ENCODE measurements at places on chromosomes 11 and 22.

DNA sequence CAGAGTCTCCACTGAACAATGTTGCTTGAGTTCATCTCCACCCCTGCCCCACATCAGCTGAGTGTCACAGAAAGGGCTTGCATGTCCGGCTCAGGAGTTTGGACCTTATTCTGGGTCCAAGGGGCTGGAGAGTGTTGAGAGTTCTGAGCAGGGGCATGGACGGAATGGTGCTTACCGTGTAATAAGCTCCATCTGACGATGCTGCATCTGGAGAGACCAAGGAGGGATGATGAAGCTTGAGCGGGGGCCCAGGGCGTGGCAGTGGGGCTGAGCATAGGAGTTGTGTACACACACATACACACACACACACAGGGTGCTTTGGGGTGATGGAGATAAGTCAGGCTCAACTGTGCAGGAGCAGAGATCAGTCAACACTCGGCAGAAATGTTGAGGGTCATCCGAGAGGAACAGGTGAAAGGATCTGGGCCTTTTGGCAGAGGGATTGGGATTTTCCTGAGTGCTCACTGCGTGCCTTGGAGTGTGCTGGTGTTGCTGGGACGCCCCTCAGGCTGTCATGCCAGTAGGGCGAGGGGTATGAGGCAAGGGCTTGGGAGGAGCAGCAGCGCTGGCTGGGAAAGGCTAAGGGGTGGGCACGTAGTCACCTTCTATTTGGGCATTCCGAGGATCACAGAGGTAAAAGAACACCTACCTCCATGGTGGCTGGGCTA lies 2.3 kb downstream of the USP35 start:
- H3K36me3 ChIP-seq, result peaks cover 3% of the 10 kb centered on the region
- peak overlapping the region; percentile 91 for H3K27ac ChIP-seq
- no peak for DNase-seq
- H3K4me1 ChIP-seq, result peaks cover 8% of the 10 kb centered on the region
- no peak overlapping the region for H3K4me3 ChIP-seq

GRCh38 chr11:65307298-65308229 lies 7.1 kb upstream of the CDC42EP2 start:
- no peaks in the 10 kb centered on the region for H3K4me1 ChIP-seq
- DNase-seq, result no peak
- H3K36me3 ChIP-seq, result no peaks in the 10 kb centered on the region
- H3K27ac ChIP-seq, result no peak overlapping the region
- no peak overlapping the region for H3K4me3 ChIP-seq

- no peaks in the 10 kb centered on the region for H3K36me3 ChIP-seq
- no peaks in the 10 kb centered on the region for H3K27me3 ChIP-seq
- peaks cover 18% of the 10 kb centered on the region for H3K4me1 ChIP-seq
- no peak for DNase-seq
- H3K4me3 ChIP-seq, result no peak overlapping the region
Observed at GRCh38 chr11:58059007-58059350, 28.2 kb downstream of the OR6Q1 start.

DNA sequence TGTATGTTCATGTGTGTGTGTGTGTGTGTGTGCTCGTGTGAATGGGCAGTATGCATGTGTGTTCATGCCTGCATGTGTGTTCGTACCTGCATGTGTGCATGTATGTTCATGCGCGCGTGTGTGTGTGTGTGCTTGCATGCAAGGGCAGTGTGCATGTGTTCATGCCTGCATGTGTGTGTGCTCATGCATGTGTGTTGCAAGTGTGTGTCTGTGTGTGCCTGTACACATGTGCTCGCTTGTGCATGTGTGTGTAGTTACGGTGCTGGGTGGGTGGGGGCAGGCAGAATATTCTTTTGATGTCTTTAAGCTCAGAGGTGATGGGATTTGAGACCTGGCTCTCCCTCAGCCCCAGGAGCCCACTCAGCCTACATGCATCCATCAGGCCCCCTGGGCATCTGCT lies 822.1 kb downstream of the BRD1 start:
- H3K4me3 ChIP-seq, result no peak overlapping the region
- no peaks in the 10 kb centered on the region for H3K36me3 ChIP-seq
- H3K4me1 ChIP-seq, result peaks cover 12% of the 10 kb centered on the region
- H3K27me3 ChIP-seq, result no peaks in the 10 kb centered on the region

- H3K36me3 ChIP-seq, result no peaks in the 10 kb centered on the region
- H3K27ac ChIP-seq, result no peak overlapping the region
- H3K27me3 ChIP-seq, result no peaks in the 10 kb centered on the region
- H3K4me3 ChIP-seq, result no peak overlapping the region
Observed at GRCh38 chr11:92384358-92384757, 159.7 kb downstream of the FAT3 start.

DNA sequence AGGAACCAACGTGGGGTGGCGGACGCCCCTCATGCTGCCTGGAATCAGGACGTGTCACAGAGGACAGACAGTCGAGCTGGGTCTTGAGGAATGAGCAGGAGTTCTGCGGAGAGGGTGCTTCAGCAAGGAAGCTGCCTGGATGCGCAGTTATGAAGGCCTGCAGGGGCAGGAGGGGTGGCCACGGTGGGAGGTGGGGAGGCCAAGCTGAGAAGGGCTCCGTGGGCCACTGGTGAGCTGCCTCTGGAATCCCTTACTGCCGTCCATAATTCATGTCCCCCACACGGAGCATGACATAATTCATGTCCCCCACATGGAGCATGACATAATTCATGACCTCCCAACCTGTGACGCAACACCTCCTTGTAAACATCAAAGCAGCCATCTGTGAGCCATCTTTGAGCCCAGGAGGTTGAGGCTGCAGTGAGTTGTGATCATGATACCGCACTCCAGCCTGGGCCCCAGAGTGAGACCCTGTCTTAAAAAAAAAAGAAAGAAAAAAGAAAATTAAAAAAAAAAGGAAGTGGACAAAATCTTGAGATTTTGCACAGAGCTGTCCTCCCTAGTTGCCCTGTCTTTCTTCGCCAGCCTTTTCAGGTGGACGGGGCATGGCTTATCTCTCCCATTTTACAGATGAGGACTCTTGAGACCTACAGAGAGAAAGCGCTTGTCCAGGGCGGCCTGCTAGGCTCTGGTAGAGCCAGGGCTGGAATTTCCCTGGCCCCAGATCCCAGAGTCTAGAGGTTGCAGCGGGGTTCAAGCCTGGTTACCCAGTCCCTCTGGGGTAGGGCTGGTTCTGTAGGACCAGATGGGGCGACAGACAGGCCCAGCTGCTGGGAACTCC lies 24.3 kb upstream of the PICK1 start:
- no peak overlapping the region for H3K4me3 ChIP-seq
- no peak overlapping the region for H3K27ac ChIP-seq
- peaks cover 17% of the 10 kb centered on the region for H3K4me1 ChIP-seq
- H3K27me3 ChIP-seq, result no peaks in the 10 kb centered on the region

DNA sequence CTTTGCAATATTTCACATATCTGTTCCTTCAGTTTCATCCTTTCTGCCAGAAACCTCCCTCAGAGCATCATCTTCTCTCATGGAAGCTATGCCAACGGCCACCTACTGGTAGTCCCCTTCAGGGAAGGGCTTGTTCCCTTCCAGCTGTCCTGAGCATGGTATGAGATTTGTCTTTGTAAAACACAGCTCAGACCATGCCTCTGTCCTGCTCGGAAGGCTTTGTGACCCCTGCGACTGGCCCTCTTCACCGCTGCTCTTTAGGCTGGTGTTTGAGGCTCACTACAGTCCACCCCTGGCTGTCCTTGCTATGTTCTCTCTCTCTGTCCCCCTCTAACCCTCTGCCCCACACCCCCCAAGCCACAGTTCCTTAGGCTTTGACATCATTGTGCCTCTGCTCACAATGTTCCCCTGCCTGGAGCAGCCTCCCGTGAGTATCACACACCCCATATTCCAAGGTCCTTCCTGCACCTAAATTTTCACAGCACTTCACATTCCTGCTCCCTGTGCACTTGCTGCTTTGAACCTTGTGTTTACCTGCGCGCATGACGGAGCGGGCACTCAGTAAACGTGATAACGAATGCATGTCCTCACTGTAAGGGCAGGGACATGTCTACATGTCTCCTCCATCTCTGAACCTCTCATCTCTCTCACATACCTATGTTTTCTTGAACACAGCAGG lies 24.0 kb upstream of the ACER3 start:
- DNase-seq, result no peak
- no peak overlapping the region for H3K4me3 ChIP-seq
- H3K36me3 ChIP-seq, result no peaks in the 10 kb centered on the region
- H3K27me3 ChIP-seq, result no peaks in the 10 kb centered on the region

DNA sequence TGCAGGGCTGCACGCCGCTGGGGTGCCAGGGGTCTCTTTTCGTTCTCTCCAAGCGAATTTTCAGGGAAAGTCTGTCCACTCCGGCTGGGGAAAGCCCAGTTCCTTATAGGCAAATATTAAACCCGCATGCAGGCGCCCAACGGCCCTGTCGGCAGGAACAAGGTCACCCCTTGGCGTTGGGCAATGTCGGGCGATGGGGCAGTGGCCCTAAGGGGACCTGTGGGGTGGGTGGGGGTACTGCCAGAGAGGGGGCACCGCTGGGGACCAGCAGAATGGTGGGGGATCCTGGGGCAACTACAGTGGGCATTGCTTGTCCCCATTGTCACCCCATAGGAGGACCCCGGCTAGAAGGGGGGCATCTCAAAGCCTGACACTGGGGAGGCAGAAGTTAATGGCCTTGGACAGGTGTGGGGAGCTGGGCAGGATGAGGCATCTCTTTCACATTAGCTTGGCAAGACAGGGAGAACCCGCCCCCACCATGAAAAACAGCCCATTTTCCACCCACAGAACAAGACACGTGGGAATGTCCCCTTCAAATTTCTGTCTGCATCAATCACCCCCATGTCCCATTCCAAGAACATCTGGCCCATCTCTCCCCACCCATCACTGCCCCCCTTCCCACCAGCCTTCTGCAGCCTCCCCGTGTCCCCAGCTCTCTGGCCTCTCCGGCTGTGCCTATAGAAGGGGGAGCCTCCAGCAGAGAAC lies 5.5 kb upstream of the IGF2 start:
- peaks cover 33% of the 10 kb centered on the region for H3K27me3 ChIP-seq
- no peak overlapping the region for H3K4me3 ChIP-seq
- H3K4me1 ChIP-seq, result peaks cover 7% of the 10 kb centered on the region
- DNase-seq, result no peak

DNA sequence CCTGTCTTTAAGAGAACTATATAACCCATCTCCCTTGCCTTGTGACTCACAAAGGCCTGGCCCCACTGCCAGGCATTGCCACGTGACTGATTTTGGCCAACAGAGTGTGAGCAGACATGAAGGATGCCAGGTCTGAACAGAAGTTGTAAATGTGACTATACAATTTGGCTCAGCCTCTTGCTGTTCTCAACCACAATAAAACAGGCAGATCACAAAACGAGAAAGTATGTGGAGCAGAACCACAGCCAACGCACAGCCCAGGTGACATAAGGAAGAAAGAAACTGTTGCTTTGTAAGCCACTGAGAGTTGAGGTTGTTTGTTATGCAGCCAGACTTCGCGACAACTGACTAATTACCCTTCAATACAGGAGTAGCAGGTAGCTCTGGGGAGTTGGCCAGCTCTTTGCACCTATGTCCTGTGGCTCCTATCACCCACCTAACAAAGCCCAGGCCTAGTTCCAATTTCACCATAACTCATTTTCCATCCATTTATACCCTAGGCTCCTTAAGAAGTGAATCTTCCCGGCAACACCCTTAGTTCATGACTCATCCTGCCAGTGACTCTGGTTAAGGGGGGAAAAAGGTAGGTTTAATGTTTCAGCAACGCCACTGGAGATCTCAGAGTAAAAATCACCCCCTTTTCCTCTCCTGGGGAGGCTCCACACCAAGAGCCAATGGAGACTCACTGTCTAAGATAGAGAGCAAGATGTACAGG lies 53.7 kb downstream of the GALNT18 start:
- H3K27me3 ChIP-seq, result no peaks in the 10 kb centered on the region
- H3K4me1 ChIP-seq, result peaks cover 20% of the 10 kb centered on the region
- no peaks in the 10 kb centered on the region for H3K36me3 ChIP-seq
- DNase-seq, result no peak
- H3K4me3 ChIP-seq, result no peak overlapping the region

DNA sequence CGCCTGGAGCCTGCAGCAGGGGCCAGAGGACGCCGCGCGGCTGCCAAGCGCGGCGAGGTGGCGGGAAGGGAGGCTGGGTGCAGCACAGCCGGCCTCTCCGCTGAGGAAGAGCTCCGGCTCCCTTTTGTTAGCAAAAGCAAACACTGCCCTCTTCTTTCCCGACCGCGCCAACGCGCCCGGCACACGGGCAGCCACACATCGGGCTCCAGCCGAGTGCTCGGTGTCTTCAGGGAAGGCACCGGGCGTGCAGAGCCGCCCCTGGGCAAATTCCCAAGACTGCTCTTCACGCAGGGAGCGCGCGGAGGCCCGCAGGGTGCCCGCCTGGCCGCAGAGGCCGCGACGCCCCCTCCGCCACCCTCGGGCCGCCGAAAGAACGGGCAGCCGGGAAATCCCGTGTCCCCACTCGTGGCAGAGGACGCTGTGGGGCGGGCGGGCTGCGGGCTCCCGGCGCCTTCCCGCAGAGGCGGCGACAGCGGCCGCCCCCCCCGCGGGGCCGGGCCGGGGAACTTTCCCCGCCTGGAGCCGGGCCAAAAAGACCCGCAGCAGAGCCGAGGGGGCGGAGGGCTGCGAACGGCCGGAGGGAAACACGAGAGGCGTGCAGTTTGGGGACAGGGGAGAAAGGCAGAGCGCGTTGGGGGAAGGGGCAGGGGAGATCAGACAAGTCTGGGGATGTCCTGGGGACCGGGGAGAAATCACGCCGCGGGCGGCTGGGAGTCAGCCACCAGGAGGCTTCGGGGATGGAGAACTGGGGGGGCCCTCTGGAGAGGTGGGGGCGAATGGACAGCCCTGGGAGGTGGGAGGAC lies 931 bp downstream of the CADM1 start:
- H3K27me3 ChIP-seq, result no peaks in the 10 kb centered on the region
- H3K36me3 ChIP-seq, result no peaks in the 10 kb centered on the region
- no peak for DNase-seq
- peak overlapping the region; percentile 80 for H3K4me3 ChIP-seq
- H3K27ac ChIP-seq, result no peak overlapping the region
- peaks cover 18% of the 10 kb centered on the region for H3K4me1 ChIP-seq

DNA sequence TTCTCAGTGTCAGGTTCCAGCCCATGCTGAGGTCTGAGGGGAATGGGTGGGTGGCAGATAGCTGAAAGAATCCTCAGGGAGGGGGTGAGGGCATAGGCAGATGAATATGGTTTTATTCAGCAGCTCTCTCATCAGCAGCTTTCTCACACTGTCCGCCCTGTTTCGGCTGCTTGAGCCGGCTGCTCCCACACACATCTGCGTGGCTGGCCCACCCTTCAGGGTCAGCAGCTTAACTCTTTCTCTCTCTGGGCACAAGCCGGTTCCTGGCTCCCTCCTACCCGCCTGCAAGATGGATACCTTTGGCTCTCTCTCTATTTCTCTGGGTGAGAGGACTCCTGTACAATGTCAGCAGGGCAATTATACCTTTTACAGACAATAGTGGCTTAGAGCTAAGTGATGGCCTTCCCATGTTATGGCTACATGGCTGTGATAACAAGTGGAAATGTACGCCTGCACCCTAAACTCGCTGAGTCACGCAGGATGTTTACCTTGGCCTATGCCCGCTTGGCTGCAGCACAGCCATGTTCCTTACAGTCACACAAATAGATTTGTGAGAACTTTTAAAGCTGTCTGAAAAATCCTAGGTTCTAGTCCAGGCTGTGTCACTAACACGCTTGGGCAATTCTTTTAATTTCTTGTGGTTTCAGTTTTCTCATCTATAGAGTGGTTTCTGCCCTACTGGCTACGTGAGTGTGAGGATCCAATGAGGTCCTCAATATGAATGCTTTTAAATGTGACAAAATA lies 4.1 kb downstream of the MMP20 start:
- H3K4me3 ChIP-seq, result no peak overlapping the region
- H3K36me3 ChIP-seq, result no peaks in the 10 kb centered on the region
- peaks cover 2% of the 10 kb centered on the region for H3K4me1 ChIP-seq
- no peak for DNase-seq
- H3K27me3 ChIP-seq, result no peaks in the 10 kb centered on the region

GRCh38 chr11:61298663-61299244 lies 3.6 kb upstream of the VWCE start:
- no peak for DNase-seq
- peaks cover 46% of the 10 kb centered on the region for H3K36me3 ChIP-seq
- no peaks in the 10 kb centered on the region for H3K27me3 ChIP-seq
- peaks cover 28% of the 10 kb centered on the region for H3K4me1 ChIP-seq
